ENCODE measurements at places on chromosomes 16 and 17.
A peak's percentile ranks its signal among the peaks of the same experiment; 100 is the strongest.

DNA sequence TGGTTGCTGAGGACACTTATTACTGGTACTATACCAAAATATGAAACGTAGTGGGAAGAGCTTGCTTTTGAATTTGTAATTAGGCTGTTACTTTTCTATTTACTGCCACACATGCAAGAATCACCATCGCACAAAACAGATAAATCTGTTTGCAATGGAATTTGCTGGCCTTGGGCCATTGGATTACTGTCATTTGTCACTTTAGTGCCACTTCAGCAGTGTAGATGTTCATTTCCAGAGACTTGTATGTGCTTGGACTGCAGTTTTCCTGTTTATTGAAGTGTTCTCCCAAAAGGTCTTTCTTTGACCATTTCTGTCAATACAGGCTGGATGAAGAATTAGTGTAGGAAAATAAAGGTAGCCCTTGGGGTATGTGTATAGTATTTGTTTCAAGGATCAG, 4.5 kb downstream of the USP10 start:
- no peak for DNase-seq

- DNase-seq, result no peak
These were observed 74.7 kb upstream of the TBX2 start for GRCh38 chr17:61324950-61325349.

DNA sequence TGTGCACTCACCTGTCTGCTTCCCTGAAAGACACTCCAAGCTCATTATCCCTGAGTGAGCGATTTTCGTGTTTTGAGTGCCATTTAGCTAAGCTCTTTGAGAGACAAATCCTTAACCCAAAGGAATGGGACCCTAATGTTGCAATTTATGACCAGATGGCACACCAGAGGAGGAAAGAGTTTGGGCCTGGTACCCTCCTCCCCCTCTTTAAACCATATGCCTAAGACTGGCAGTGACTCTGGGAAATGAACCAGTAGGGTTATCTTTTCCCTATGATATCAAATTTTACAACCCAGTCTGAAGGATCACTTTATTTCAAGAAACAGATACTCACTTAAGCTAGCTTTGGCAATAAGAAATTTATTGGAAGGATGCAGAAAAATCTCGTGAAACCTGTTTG, 550.4 kb downstream of the TOX3 start:
- DNase-seq, result no peak

- DNase-seq, result no peak
These were observed 7.4 kb upstream of the CD300LD start for GRCh38 chr17:74599448-74599939.

DNA sequence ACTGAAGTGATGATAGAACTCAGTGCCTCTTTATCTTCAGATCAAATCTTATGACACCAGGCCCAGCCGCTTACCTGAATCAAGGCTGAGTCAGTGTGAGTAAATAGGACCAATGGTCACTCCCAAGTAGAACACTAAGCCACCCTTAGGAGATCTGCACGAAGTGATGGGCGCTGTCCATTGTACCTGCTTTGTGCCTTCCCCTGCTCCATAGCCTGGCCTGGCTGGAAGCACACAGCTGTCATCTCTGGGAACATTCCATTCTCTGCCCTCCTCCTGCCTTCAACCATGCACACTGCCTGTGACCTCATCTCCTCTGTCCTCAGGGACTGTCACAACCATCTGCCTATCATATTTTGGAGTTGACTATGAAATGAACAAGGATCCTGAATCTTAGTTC, 279.5 kb upstream of the ASIC2 start:
- DNase-seq, result no peak

GRCh38 chr17:12987120-12987519, 30.7 kb downstream of the ELAC2 start:
- no peak for DNase-seq

DNA sequence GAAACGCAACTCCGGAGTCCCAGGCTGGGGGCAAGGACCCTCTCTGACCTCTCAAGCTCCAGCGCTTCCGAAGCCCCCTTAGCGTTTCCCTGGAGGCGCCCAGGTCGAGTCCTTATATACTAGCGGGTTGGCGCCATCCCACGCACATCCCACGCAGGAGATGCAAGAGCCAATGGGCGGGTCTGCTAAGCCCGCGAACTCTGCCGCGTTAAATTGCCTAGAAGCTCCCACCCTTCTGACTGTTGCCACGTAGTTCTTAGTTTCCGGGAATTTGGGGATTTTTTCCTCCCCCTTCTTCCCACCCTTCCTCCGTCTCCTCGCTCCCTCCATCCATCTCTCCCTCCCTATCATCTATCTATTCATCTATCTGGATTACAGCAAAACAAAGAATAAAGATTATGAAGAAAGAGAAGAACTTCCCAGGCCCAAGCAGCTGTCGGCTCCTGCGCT, at the start of gene SLFN11:
SLFN11 (minus strand) TSS at position 88 of the 450 bp plus-strand sequence. CDS start 9,814 bp downstream, outside the sequence.
- DNase-seq, result peak; percentile 62

- no peak for DNase-seq
These were observed 14.6 kb downstream of the ABCC3 start for GRCh38 chr17:50649042-50649908.

DNA sequence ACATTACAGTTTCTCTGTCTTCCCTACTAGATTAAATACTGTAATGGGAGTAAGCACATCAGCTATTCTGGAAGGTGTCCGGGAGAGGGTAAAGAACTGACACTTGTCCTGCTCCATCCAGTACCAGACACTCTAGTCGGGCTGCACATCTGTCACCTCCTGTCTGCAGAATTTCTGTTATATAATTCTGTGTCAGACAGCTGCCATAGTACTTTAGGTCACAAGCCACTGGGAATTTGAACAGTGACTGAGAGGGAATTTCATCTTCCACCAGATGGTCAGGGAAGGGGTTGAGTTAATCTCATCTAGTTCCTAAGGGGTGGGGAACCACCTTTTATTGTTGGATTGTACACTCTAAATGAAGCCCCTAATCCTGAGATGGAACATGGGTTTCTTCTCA, 58.6 kb upstream of the NUDT7 start:
- no peak for DNase-seq

- no peak for DNase-seq
These were observed 1.5 kb downstream of the ZFPM1 start for GRCh38 chr16:88454523-88454947.

DNA sequence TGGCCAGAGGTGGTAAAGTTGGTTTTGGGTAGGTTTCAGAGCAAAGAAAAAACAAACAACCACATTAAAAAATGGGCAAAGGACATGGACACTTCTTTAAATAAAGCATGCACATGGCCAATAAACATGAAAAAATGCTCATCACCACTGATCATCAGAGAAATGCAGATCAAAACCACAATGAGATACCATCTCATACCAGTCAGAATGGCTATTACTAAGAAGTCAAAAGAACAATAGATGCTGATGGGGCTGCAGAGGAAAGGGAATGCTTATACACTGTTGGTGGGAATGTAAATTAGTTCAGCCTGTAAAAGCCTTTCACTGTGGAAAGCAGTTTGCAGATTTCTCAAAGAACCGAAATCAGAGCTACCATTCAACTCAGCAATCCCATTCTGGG, 598.4 kb upstream of the SOX9 start:
- DNase-seq, result no peak

DNA sequence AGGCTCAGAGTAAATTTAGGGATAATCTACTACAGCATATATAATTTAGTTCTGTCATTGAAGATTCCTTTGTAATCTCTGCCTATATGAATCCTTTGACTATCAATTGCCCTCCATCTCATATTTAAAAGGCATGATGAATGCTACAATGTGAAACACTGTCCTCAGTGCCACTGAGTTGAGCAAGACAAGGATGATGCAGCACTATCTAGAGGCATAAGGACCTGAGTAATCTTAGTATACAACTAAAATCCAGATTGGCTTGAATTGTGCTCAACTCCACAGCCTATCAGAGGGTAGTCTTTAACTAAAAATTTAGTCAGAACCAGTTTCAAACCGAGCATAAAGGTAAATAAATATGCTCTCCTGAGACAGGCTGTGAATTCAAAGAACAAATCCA, 11.6 kb upstream of the STRADA start:
- no peak for DNase-seq

- DNase-seq, result no peak
These were observed 185.0 kb upstream of the FOXF1 start for GRCh38 chr16:86325360-86325759.

DNA sequence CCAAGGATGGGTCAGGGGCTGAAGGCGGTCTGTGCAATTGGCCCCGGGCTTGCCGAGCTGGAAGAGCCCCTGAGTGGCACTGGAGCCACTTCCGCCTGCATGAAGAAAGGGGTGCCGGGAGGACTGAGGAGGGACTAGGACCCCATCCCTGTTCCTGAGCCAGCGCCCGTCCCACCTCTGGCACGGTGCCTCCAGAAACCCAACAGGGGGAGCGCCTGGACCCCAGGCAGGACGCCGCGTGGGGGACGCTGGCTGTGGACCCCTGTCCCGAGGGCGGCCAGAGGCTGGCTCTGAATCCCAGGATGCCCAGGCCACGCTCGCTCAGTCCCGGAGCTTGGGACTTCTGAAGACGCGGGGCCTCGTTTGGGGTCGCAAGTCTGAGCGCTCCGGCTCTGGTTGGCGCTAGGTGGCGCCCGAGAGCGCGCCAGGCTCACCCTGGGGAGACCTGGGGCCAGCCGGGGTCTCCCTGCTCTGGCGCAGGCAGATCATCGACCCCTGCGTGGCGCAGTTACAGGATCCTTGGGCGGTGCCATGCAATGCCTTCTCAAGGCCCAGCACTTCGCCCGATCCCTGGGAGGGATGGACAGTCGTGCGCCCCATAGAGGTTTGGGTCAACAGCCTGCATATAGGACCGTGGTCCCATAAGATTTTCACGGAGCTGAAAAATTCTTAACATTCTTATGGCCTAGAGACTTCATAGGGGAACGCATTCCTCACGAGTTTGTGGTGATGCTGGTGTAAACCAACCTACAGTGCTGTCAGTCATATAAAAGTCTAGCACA, 58.5 kb upstream of the CREBBP start:
- no peak for DNase-seq

DNA sequence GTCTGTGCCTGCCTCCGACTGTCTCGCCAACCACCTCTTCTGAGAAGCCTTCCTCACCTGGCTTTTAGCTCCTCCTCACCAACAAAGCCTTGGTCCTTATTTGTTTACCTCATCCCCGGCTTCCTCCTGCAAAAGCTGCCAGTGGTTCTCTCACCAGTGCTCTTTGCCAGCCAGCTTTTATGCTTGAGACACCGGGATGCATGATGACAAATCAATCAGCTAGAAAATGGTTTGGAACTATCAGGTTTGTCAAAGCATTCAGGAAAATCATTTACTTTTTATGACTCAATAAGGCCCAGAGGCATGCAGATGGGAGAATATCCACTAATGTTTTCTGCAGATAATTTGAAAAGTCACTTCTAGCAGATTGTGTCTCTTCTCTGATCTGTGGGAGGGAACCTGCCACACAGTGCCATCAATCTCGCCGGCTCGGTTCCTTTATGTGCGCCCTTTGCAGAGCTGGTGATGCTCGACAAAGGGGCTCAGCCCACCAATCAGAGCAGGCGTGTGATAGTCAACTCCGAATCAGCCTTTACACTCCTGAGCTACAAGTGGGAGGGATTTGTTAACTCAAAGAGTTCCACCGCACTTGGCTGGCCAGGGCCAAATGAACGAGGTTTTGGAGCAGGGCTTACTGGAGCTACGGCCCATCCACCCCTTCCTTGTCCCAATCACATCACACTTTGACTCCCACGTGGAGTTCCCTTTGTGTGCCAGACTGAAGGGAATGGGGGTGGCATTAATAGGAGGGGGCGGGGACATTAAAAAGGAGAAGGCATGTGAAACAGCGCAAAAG, 85.8 kb downstream of the MRC2 start:
- DNase-seq, result no peak

- DNase-seq, result no peak
These were observed 178.2 kb upstream of the SOX9 start for GRCh38 chr17:71942626-71943025.

- no peak for DNase-seq
These were observed 45.7 kb downstream of the TMEM186 start for GRCh38 chr16:8751481-8752311.

- no peak for DNase-seq
These were observed 1.6 kb downstream of the KIF22 start for GRCh38 chr16:29791845-29792807.

- DNase-seq, result no peak
These were observed 391.0 kb downstream of the WWOX start for GRCh38 chr16:78490431-78490830.

GRCh38 chr17:34519282-34519681, 60.1 kb upstream of the TMEM132E start:
- no peak for DNase-seq

DNA sequence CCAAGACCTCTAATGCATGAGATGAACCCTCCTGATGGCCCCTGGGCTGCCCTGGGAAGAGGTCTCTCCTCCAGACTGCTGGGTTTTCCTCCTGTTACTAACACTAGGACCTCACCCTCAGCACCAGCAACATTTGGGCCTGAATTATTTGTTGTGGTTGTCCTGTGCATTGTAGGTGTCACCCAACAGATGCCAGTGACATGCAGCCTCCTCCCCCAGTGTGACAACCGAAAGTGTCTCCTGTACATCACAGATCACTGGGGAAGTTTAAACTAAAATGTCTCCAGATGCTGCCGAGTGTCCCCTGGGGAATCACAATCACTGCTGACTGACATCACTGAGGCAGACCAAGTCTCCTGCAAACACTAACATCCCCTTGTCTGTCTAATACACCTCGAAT, 74.8 kb downstream of the SLC5A11 start:
- no peak for DNase-seq

DNA sequence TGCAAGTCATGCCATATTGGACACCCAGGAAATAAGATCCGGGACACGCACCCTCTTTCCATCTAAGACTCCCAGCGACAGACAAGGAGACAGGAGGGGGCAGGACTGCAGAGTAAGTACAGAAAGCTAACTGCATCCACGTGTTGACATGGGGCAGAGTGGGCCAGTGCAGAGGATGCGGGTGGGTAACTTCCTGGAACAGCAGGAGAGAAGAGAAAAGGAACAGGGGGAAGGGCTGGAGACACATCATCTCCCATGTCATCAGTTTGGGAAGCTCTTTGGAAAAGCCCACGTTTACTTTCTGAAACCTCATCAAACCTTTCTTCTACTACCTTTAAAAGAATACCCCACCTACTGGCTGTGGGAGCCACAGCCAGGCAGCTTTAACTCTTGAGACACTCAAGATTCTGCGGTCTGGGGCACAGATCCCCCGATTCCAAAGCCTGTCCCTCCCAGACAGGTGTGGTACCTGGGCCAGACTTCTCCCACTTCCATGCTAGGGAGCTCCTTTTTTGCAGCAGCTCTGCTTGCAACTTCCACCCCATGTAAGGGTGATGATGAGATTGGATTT, 273.5 kb upstream of the RPL38 start:
- no peak for DNase-seq

- no peak for DNase-seq
These were observed 1.0 kb downstream of the LYRM1 start for GRCh38 chr16:20901436-20902112.
